GM20000 (cell line): ENCODE measurements at places on chromosomes 3 and 15.

GRCh38 chr3:108602249-108602934, 12.9 kb downstream of the DZIP3 start:
- no peak for DNase-seq

DNA sequence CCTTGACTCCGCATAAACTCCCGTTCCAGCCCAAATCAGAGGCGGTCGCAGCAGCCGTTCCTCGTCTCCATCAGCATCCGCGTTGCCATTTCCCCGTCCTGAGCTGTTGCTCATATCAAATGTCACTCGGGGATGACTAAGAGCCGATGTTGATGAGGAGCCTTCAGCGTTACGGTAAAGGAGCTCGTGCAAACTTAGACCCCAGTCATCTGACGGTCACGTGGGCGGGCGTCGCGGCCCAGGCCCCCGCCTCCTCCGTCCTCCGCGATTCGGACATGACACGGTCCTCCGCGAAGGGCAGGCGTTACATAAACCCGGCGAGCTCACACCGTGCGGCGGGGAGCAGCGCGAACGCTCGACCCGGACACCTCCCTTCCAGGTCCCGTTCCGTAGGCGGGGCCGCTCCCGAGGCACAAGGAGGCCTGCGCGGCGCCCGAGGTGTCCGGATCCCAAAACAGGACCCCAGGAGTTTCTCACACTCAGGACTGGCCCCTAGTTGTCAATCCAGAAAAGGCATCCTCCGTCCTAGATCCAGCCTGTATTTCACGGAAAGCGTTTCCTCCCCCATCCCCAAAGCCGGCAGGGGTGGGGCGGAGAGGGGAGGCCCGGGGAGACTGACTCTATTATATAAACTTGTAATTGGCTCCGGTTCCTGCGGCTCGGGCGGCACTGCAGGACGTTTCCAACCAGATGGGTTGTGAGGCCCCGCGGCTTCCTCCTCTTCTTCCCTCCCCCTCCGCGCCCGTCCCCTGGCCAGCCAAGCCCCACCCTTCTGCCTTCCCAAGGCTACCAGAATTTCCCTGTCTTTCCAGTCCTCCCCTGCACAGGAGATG, 100.0 kb upstream of the IGF1R start:
- DNase-seq, result no peak

DNA sequence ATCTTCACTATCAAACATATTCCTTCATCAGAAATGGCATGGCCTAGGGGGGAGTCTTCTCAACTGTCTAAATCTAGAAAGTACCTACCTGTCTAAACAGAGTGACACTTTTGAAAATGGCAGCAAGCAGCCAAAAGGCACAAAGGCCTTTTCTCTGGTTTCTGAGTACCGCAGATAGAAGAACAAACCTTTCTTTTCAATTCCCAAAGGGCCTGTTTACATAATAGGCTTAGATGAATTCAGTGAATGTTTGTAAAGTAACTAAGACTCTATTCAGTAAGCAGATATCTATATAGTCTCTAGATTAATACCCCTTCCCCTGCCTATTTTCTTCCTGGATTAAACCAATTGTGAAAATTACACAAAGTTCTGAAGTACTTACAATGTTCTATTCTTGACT, 7.1 kb downstream of the MYEF2 start:
- DNase-seq, result no peak

- DNase-seq, result no peak
Measured at GRCh38 chr3:194686414-194686815, 732 bp downstream of the FAM43A start.

GRCh38 chr3:42001777-42002176, 39.9 kb upstream of the ULK4 start:
- DNase-seq, result no peak

GRCh38 chr3:191217301-191217700, 18.3 kb downstream of the OSTN start:
- no peak for DNase-seq

DNA sequence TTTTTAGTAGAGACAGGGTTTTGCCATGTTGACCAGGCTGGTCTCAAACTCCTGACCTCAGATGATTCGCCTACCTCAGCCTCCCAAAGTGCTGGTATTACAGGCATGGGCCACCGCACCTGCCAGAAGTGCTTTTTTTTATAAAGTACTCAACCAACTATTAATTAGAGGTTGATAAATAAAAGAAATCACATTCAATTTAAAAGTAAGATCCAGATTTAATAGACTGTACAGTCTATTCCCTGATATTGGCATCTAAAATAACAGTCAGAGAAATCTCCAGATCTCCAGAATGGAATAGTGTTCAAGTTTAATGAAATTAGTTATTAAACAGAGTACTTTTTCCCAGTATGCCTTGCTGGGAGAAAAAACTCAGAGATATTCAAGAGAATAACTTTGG, 142.9 kb upstream of the SLC2A2 start:
- no peak for DNase-seq

GRCh38 chr3:111200027-111200426, 128.4 kb downstream of the NECTIN3 start:
- no peak for DNase-seq

DNA sequence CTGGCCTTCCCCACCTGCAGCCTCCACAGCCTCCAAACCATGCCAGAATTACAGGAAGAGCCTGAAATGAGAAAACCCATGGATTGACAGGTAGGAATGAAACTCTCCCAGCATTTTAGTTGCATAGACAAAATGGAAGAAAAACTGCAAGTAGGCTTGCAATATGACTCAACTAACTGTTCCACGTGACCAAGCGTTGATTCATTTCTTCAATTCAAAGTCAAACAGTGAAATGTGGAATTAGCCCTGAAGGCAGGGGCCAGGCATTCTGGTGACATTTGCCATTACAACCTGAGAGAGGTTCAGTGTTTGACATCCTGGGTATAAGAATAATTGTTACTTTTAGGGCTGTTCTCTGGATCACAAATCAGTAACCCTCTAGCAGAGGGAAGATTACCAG, 676.5 kb upstream of the CFAP20DC start:
- DNase-seq, result no peak

DNA sequence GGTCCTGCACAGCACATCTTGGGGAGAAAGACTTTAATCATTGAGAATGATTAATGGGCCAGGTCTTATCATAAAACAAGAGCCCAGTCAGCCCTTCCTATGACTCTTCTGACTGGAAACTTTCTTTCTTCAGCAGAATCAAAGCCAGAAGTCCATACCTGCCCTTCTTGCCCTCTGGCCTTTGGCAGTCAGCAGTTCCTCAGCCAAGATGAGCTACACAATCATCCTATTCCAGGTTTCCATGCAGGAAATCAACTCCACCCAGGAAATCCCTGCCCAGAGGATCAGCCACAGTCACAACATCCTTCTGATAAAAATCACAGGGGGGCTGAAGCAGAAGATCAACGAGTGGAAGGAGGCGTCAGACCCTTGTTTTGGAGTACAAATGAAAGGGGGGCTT, 26.9 kb downstream of the ZNF589 start:
- no peak for DNase-seq

DNA sequence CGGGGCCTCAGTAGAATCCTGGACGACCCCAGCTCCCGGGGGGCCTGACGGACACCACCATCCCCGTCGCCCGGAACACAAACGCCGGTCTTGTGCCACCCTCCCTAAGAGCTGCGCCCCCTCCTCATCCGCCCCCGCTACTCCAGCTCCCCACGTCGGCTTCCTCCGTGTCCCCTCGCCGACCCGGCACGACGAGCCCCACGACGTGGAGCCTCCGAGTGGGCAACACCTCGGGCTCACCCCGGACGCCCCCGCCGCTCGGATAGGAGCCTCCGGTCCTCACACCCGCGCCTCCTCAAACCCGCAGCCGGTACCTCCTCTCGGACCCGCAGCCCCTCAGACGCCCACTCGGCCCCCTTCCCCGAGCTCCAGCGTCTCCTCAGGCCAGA, 525 bp downstream of the NPTN start:
- no peak for DNase-seq

GRCh38 chr3:26962492-26963360, 340.2 kb downstream of the LRRC3B start:
- DNase-seq, result peak; percentile 37

DNA sequence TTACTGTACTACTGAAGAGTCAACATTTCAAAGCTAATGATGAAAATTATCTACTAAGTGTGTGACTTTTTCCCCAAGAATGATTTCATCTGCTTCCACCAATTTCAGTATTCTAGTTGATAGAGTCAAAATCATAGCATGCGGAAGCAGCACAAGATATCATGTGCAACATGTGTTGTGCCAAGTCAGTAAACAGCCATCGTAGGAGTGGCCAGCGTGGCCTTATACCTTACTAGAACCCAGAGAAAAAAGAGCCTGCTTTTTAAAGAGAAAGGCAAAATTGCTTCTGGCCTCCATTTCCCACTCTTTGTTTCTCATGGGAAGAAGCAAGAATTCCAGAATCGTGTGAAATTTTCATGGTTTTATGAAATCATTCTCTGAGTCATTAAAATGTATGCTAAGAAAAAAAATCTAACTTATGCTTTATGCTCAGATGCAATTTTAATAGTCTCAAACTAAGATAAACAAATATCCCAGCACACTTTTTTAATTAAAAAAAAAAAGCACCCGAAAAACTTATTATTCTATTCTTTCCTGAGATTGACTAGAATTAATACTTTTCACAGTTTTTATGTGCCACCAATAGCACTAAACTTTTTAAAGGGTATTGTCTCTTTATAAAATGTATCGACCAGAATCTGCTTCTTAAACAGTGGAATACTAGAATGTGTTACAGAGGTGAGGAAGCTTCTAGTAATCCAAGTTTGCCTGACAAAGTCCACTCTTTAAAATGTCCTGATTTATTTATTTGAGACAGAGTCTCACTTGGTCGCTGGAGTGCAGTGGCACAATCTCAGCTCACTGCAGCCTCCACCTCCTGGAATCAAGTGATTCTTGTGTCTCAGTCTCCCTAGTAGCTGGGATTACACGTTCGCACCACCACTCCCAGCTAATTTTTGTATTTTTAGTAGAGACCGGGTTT, 87.3 kb downstream of the MBNL1 start:
- DNase-seq, result no peak

DNA sequence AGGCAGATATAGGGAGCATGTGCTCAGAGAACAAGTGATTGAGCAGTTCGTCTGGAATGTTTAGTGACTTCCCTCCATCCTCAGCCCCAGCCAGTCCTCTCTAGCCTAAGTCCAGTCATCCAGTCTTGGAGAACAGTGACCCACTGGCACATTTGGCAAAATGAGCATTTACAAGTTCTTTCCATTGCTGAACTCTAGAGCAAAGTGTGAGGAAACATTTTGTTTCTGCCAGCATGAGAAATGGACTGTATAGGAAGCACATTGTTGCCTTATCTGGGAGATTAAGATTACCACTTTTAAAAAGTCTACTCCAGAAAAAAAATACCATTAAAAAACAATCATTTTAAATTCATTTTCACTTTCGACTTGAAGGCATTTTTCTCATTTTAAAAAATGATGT, 353.6 kb downstream of the SHQ1 start:
- no peak for DNase-seq

- DNase-seq, result no peak
Measured at GRCh38 chr3:143875546-143875945, 27.3 kb upstream of the SLC9A9 start.

GRCh38 chr3:49717211-49717958, 2.1 kb downstream of the AMIGO3 start:
- no peak for DNase-seq

DNA sequence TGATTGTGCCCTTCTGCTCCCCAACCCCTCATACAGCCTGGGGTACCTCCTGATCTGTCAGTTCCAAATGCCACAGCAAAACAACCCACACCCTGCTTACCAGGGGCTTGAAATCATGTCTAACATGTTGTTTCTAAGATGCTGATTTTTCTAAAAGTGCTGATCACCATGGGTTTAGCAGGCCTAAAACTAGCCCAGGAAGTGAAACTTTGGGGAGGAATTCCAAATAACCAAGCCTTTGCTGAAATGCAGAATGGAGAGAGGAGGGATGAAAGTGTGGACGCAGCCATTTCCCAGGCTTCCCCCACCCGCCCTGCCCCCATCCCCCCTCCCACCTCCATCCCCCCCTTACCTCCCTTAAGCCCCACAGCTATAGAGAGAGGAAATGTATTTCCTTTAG, 2.0 kb upstream of the HRH1 start:
- no peak for DNase-seq

DNA sequence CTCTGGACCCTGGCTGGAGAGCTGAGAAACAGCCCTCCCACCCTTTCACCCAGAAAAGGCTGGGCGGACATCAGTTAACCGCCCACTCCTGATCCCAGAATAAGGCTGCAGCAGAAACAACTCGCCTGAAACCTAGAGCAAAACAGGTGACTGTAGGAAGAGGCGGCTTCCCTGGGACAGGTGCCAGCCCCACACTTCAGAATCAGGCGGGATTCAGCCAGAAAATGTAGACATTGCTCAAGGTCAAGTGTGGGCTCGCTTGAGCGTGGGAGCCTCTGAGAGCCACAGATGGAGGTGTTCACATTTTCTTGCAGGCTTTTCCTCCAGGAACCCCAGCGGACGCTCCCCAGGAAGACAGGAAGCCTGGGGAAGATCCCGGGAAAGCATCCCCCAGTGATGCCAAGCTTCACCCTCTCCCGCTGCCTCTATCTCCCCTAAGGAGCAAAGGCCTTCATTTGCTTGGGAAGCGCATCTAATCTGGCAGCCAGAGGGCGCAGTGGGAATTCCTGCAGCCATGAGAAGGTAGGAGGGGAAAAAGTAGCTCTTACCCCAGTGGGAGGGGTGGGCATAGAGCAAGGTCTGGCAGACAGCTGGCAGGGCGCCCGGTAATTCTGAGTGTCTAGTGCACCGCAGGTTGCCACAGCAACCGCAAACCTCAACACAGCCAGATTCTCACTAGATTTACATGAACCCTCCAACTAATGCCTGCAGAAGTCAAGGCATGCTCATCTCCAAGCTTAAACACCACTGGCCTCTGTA, 77.7 kb downstream of the OCA2 start:
- DNase-seq, result peak; percentile 6

DNA sequence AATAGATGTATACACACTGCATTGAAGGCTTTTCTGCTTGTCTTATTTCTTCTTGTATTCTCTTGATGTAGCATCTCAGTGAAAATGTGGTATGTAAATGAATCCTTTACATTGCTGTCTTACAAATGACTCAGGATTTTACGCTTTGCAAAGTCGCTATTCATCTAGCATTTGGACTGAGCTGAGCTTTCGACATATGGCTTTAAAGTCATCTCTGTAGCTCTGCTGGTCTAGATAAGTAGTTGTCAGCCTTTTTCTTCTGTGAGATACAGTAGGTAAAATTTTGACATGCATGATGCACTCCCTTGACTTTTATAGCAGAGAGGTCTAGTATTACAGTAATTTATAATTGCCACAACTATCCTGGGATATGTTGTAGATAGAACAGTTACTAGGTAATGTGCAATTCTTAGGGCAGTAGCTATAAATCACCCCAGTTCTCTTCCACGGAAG, 16.8 kb downstream of the MEF2A start:
- DNase-seq, result no peak

- no peak for DNase-seq
Measured at GRCh38 chr3:116051586-116051985, 393.7 kb downstream of the LSAMP start.

- DNase-seq, result no peak
Measured at GRCh38 chr15:92306663-92307062, 87.0 kb upstream of the ST8SIA2 start.

GRCh38 chr3:157414861-157415260, 21.8 kb upstream of the PTX3 start:
- DNase-seq, result no peak
